AG20443 (cell line): ENCODE measurements at places on chromosomes 11 and 22.
A peak's percentile ranks its signal among the peaks of the same experiment; 100 is the strongest.

GRCh38 chr11:37695283-37695682 is 1097.2 kb upstream of the RAG2 start:
- no peak for DNase-seq

- DNase-seq, result no peak
These were observed 86.4 kb downstream of the KIRREL3 start for GRCh38 chr11:126914166-126914565.

DNA sequence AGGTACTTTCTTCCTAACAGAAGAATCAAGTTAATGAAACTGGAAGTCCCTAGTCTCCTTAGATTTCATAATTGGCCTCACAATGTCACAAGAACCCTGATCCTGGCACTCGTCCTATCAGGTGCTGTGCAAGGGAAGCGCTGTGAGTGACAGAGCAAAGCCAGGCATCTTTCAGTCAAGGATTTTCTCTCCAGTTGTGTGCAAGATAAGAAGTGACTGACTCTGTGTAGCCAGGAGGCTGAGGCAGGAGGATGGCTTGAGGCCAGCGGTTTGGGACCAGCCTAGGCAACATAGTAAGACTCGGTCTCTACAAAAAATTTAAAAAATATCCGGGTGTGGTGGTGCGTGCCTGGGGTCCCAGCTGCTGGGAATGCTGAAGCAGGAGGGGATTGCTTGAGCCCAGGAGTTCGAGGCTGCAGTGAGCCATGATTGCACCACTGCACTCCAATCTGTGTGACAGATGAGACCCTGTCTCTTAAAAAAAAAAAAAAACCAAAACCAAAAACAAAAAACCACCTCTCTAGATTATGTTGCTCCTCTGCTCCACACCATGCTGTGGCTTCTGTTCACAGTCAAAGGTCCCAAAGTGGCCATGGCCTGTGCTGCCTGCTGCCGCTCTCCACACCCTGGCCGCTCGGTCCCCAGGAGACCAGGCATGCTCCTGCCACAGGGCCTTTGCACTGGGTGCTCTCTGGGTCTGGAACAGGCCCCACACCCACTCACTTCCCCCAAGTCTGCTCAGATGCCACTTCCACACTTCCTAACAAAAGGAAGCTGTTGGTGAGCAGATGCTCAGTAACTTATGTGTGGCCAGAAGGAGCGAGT is 54.2 kb upstream of the CLDN5 start:
- DNase-seq, result no peak

DNA sequence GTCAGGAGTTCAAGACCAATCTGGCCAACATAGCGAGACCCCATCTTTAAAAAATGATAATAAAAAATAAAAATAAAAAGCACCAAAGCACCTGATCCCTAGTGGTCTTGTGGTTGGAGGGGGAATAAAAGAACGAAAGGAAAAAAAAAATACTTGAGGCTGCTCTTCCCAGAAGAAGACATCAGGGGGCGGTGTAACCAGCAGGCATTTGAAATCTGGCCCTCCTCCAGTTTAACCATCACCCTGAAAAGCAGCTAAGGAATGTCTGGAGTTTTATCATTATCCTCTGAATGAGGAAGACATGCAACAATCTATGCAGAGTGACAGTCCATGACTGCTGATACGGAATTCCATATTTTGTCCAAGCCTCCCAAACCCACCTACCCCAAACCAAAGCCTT is 5.6 kb upstream of the KCTD17 start:
- DNase-seq, result peak; percentile 79

DNA sequence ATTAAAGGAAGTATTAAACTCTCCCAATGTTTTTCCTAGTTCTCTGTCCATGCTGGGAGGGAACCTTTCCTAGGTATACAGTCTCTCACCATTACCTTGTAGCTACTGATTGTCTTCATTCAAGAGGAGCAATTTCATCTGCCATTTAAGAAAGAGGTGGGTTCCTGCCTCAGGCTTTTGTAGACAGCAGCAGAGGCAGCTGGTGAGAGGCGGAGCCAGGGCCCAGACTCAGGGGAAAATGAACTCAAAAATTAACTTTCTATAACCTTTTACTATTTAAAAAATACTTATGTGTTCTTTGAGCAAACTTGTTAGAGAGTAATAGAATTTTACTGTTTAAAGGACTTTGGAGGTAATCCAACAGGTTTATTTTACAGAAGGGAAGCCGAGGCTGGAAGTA is 133.0 kb downstream of the SNX19 start:
- DNase-seq, result no peak

- no peak for DNase-seq
These were observed 13.5 kb upstream of the VWA5A start for GRCh38 chr11:124101737-124102136.

DNA sequence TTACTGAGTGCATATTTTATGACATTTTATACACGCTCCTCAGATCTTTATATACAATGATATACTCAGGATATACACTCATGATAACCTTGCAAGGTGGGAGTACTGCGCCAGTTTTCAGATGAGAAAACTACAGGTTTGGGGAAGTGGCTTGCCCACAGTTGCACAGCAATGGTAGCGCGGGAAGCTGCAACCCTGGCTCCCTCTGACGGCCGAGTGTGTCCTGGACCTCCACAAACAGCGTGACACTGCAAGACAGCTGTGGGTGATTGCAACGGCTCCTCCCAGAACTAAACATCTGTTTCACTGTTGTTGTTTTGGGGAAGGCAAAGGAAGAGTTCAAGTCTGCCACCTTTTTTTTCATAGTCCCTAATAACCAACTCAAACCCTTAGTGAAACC is 47.0 kb downstream of the PACSIN2 start:
- DNase-seq, result peak; percentile 78

DNA sequence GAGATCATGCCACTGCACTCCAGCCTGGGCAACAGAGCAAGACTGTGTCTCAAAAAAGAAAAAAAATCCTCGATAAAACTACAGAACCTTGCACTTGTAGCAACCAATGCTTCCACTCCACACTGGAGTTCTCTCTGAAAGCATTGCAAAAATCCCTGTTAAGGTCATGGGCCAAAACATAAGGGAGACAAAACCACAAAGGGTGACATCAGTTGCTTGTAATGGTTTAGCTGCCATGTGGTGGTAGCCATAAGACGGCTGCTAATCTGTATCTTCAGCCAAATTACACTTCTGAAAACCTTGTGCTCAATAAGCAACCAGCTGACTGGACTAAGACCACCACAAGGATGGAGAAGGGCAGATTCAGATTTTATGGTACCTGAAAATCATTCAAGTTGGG is 20.6 kb upstream of the TPH1 start:
- DNase-seq, result peak; percentile 22

- no peak for DNase-seq
These were observed 332.8 kb upstream of the C11orf87 start for GRCh38 chr11:109089144-109089543.

GRCh38 chr11:104547996-104548661 is 350.1 kb downstream of the CASP12 start:
- no peak for DNase-seq

DNA sequence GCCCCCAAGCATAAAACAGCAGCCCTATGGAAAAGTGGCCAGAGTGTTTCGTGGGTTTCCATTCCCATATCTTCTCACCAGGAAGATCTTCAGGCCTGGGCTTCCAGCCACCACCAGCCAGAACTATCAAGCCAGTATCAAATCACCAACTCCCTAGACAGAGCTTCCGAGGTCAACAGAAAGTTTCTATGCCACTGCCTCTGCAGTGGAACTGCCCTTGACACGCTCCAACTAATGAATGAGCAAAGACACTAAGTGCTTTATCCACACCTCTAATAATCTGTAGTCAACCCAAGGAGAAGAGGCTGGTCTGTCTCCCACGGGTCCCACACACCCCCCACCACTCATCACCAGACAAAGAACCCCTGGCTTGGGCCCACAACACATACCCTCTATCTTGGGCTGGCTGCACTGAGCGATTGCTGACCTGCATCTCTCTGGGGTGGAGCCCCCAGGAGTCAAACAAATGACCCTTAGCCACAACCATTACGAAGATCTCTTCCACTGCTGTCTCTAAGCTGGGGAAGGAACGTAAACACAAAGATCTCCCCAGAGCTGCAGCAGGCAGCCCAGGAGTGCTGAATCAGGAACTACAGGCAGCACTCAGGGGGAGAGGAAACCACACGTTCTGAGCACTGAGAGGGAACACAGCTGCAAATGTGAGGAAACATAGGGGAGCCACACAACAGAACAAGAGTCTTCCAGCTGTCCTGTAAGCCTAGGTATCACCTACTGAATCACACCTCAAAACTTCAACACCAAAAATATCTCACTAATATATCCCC is 9.7 kb downstream of the OR5AN1 start:
- no peak for DNase-seq

- no peak for DNase-seq
These were observed 104.3 kb upstream of the C11orf87 start for GRCh38 chr11:109317726-109318125.

DNA sequence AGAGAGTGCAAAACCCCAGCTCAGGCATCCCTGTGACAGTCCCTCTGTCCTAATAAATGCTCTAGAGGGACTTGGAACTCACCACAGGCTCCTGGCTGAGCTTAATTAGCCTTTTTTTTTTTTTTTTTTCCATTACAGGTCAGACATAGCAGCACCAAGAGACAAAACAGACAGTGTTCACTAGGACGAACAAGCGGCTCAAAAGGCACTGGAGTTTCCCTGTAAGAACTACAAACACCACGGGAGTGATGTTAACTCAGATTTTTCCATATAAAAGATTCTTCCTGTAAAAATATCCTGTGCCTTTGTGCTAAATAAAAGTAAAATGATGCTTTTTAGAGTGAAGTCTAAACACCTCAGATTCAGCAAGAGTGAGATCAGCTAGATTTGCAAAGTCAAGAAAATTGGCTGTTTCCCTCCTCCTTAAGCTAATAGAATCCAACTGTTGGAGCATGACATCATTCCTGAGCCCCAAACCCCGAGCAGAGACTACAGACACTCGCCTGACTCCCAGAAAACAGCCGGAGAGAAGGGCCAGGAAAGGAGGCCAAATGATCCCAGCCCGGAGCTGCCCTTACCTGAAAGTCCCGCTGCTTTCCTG is 101.0 kb upstream of the AKIP1 start:
- peak; percentile 49 for DNase-seq

DNA sequence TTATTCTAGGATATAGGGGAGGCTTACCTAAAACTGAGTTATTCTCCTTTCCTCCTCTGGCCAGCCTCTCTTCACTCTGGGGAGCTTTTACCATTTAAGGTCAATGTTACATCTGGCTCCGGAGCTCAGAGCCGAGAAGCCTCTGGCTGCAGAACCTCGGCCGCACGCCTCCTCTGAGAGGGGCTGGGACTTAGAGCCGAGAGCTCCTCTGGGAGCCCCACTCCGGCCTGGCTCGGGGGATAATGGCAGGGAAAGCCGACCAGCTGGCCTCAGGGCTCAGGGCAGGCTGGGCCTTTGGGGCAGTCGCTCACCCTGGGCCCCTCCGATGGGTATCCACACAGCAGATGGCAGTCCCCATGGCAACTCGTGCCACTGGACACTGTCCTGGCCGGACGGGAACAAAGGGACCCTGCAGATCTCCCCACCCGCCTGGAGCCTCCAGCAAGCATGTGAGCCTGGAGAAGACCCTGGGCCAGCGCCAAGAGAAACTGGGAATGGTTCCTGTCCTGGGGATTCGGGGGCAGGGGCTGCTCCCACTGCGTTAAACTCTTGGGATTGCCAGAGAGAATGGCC is at the start of gene IRAG1:
IRAG1 (minus strand) TSS at position 247 of the 573 bp plus-strand sequence; CDS start at position 94, 153 bp downstream.
- peak; percentile 84 for DNase-seq

DNA sequence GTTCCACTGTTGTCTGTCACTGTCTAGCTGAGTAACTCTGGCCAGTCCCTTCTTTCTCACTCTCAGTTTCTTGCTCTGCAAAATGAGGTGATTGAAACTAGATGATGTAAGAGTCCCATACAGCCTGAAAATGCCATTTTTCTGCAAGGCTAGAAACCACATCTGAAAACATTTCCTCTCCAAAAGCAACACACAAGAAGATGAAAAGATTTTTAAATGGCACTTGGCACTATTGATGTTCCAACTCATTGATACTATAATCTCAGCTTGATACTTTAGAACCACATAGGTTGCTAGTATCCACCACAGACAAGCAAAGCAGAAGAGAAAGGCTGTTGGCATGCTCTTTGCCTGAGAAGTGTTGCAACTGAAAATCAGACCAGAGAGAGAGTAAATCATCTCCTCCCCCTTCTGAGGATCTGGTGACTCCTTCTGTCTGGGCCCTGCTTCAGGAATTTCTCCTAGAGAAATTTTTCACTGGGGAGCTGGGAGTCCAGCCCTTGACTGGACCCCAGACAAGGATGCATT is 1217.9 kb downstream of the LRRC4C start:
- no peak for DNase-seq
